Bronchus fibroblast of lung (primary cell): ENCODE measurements at places on chromosomes 16 and 17. TPM values are rescaled to one million over a fixed set of nuclear protein-coding genes. Genes with fewer than 3 reads are reported as not detected.

CPSF4L gene
- not detected in 2 replicates for total RNA-seq

GLTPD2 gene
- total RNA-seq, result not detected in 2 replicates

GTF3C1 gene
- 57.4 and 62.4 TPM in 2 replicates for total RNA-seq

KRTAP4-1 gene
- total RNA-seq, result not detected in 2 replicates

TBC1D3E gene
- not detected in 2 replicates for total RNA-seq

CA4 gene
- not detected in 2 replicates for total RNA-seq

TEX14 gene
- not detected in 2 replicates for total RNA-seq

NDEL1 gene
- 42.7 and 55.6 TPM in 2 replicates for total RNA-seq

GNAO1 gene
- under 0.01 and 0.17 TPM in 2 replicates for total RNA-seq

ZNF205 gene
- 13.8 and 14.6 TPM in 2 replicates for total RNA-seq

CHRNE gene
- total RNA-seq, result 0.74 and 1.2 TPM in 2 replicates

HOXB6 gene
- 73.6 and 78.8 TPM in 2 replicates for total RNA-seq

KCNH6 gene
- total RNA-seq, result not detected in 2 replicates

UBALD1 gene
- 8.6 and 11.0 TPM in 2 replicates for total RNA-seq

AMFR gene
- 98.6 and 104 TPM in 2 replicates for total RNA-seq

GDPD3 gene
- total RNA-seq, result 0.17 and 0.74 TPM in 2 replicates

B3GNT9 gene
- 24.1 and 25.1 TPM in 2 replicates for total RNA-seq

CYGB gene
- total RNA-seq, result 15.8 and 16.1 TPM in 2 replicates

OR2C1 gene
- not detected in 2 replicates for total RNA-seq

TP53TG3D gene
- not detected in 2 replicates for total RNA-seq
